ENCODE measurements at places on chromosomes 11 and 22. TPM values are rescaled to one million over a fixed set of nuclear protein-coding genes. Genes with fewer than 3 reads are reported as not detected.

The C22orf31 gene
- 0.82 TPM for total RNA-seq

The LRRC4C gene
- 45.4 TPM for total RNA-seq

The BACE1 gene
- 37.7 TPM for total RNA-seq

The FRMD8 gene
- 35.2 TPM for total RNA-seq

The C11orf16 gene
- not detected for total RNA-seq

The NRIP3 gene
- 8.1 TPM for total RNA-seq

The C11orf42 gene
- not detected for total RNA-seq

The THRSP gene
- 3.8 TPM for total RNA-seq

The MMP11 gene
- total RNA-seq, result 13.6 TPM

The C11orf86 gene
- total RNA-seq, result not detected

The PLA2G3 gene
- not detected for total RNA-seq

The TRPM5 gene
- total RNA-seq, result 0.11 TPM

The MRPL49 gene
- 62.3 TPM for total RNA-seq

The RCOR2 gene
- total RNA-seq, result 28.1 TPM

The TMPRSS5 gene
- 5.1 TPM for total RNA-seq
